ENCODE measurements at places on chromosomes 6 and 20.
A peak's percentile ranks its signal among the peaks of the same experiment; 100 is the strongest.

- DNase-seq, result no peak
Measured at GRCh38 chr6:37260040-37260439, 2.1 kb upstream of the TMEM217 start.

- no peak for DNase-seq
Measured at GRCh38 chr20:23125159-23125558, 39.0 kb upstream of the CD93 start.

- DNase-seq, result peak; percentile 26
Measured at GRCh38 chr6:52815167-52816092, 11.8 kb upstream of the GSTA1 start.

- peak; percentile 60 for DNase-seq
Measured at GRCh38 chr6:42021847-42022754, 28.2 kb upstream of the TAF8 start.

GRCh38 chr6:72649032-72649984 lies 27.4 kb downstream of the KCNQ5 start:
- DNase-seq, result no peak

DNA sequence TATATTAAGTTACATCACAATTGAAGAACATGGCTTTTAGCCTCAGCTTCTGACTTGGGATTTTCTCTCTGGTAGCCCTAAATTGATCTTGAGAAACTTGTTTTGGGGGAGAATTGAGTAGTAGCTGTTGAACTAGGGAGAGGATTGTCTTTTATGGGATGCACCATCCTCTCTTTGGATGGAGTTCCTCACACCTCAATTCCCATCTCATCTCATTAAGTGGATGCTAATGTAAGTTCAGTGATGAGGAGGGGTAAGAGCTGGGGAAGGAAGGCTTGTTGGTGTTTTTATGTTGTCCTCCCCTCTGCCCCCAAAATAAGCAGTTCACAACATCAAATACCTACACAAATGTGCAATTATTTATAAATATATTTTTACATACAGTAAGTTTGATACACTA lies 4.0 kb downstream of the GJA1 start:
- no peak for DNase-seq

- no peak for DNase-seq
Measured at GRCh38 chr6:39128106-39128505, 13.1 kb upstream of the SAYSD1 start.

GRCh38 chr6:33772082-33772830 lies 16.7 kb downstream of the LEMD2 start:
- no peak for DNase-seq

GRCh38 chr6:139904568-139904967 lies 530.1 kb upstream of the CITED2 start:
- DNase-seq, result no peak

GRCh38 chr6:46378882-46379416 lies 112.3 kb downstream of the RCAN2 start:
- DNase-seq, result no peak

GRCh38 chr6:105983763-105984162 lies 102.4 kb upstream of the PRDM1 start:
- DNase-seq, result no peak

DNA sequence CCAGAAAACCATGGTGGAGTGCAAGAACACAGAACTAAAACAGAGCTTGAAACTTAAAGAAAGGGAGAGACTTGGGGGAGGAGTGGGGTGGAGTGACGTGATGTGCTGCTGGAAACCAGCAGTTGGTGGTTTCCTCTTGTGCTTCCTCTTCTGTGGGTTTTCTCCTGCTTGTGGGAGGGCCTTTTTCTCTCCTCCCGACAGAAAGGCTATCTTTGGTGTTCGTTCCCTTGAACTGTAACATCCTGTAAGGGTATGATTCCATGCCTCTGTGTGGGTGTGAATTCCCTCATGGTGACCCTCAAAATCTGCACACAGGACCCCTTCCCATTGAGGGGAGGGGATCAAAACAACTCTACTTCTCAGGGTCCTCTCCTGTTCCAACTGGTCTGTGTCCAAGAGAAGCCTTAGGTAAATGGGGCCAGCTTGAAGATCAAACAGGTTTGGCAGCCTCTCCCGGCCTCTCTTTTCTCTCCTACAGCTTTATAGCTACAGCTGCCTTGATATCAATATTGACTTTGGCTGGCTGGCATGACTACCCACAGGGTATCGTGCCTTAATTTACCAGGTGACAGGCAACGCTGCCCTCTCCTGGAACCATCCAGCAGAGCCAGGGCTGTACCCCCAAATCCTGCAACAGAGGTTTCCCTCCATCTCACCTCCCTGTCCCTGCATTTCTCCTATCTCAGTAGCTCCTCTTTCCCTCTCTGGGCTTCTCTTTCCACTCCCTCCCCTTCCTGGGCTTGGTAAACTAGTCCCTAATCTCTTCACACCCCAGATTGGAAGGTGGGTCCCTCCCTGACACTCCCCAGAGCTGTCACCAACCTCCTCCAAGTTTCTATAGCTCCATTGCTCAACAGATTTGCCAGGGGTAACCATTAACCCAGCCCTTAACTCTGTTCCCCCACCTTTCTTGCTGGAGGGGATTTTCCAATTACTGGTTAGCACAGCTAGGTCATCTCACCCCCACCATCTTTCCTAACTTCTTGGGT lies 1.5 kb upstream of the MSH5 start:
- DNase-seq, result peak; percentile 77

- no peak for DNase-seq
Measured at GRCh38 chr6:107741191-107741680, 82.9 kb downstream of the SCML4 start.

DNA sequence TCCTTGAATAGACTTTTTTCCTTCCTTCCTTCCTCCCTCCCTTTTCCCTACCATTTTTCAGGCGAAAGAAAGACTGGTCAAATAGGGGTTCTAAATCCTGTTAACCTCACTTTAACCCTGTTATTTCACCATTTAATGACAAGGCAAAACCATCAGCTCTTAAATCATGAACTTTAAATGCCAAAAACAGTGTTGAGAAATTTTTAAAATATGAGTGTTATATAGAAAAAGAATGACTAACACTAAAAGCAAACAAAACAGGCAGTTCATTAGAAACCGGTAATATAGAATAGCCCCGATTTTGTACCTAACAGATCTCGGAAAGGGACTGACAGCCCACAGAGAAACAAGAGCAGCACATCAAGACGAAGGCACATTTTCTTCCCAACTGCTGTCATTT lies 57.4 kb upstream of the CEP85L start:
- no peak for DNase-seq

DNA sequence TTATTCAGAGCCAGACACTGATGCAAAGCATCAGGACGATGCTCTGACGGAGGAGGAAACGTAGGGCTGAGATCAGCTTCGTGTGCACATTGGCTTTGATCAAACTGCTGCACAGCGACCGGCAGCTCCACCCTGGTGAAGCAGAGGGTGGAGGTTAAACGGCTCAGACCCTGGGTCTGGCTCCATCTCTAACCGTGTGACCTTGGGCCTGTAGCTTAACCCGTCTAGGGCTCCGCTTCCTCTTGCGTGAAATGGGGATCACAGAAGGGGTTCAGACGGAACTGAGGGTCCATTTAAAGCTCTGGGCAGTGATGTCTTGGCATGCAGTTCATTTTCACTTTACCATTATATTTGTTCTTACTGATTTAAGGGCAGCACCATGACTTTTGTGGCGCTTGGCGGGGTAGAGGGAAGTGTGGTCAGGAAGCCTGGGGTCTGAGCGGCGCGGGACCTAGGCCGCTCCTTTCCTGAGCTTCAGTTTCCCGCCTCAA lies 644 bp downstream of the RBL1 start:
- DNase-seq, result peak; percentile 55

GRCh38 chr6:154314084-154314483 lies 42.5 kb downstream of the IPCEF1 start:
- no peak for DNase-seq

- peak; percentile 15 for DNase-seq
Measured at GRCh38 chr6:36839749-36840431, 646 bp upstream of the CPNE5 start.

DNA sequence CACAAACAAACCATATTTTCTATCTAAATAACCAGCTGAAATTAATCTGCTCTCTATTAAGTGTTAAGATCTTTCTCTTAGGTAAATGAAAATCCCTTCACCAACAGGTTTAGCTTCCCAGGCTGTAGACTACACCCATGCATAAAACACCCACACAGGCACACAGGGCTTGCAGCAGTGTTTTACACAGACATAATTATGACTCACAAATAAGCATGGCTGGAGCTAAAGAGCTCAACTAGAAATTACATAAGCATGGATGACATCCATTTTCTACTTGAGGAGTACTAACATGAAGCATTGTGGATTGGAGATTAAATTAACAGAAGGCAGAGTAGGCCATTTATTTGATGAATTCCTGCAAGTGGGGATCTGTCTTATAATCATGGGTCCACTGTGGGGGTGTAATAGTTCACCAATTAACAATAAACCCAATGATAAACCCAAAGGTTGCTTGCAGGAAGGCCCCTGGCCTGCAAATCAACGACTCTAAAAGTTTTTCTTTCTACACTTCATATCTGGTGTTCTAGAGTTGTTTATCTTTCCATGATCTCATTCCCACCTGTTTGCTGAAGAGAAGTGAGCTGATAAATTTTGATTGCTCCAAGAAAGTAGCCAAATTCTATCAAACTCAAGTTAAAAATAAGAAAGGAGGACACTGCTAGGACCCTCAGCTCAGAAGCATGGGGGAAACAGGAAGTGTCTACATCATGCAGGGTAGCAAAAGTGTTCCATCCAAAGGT lies 33.8 kb upstream of the E2F3 start:
- no peak for DNase-seq

DNA sequence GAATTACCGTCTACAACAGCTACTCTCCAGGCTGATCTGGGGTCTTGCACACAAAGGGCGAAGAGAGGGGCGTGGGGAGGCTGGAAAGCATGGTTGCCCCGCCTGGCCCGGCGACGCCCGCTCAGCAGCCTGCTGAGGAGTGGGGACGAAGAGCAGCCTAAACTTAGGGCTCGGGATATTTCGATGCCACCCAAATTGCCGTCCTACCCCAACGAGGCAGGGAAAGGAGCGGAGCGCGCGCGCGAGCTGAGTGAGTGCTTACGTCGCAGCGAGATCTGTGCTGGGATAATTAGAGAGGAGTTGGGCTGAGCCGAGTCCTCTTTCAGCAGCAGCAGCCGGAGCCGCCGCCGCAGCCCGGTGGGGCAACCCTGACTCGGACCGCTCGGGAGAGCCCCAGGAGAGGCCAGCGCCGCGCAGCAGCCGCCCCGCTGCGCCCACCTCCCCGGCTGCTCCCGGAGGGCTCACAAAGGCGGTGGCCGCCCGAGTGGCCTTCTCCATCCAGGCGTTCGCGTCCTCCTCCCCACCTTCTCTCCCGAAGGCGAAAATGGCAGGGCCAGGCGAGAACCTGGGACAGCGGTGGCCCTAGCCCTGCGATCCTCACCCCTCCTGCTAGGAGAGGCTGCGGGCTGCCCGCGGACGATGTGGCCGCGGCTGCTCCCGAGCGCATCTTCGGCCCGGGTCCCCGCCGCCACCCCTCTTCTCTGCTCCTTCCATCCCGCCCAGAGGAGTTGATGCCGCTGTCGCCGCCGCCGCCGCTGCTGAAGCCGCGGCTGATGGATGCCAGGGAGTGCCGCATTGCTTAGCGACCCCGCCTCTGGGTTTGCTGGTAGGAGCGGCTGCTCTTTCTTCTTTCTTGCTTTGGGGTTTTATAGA lies at the start of gene CLVS2:
Gene CLVS2 (plus strand): TSS at position 315 of the 873 bp plus-strand sequence. CDS start 1,543 bp downstream, outside the sequence.
- DNase-seq, result no peak

DNA sequence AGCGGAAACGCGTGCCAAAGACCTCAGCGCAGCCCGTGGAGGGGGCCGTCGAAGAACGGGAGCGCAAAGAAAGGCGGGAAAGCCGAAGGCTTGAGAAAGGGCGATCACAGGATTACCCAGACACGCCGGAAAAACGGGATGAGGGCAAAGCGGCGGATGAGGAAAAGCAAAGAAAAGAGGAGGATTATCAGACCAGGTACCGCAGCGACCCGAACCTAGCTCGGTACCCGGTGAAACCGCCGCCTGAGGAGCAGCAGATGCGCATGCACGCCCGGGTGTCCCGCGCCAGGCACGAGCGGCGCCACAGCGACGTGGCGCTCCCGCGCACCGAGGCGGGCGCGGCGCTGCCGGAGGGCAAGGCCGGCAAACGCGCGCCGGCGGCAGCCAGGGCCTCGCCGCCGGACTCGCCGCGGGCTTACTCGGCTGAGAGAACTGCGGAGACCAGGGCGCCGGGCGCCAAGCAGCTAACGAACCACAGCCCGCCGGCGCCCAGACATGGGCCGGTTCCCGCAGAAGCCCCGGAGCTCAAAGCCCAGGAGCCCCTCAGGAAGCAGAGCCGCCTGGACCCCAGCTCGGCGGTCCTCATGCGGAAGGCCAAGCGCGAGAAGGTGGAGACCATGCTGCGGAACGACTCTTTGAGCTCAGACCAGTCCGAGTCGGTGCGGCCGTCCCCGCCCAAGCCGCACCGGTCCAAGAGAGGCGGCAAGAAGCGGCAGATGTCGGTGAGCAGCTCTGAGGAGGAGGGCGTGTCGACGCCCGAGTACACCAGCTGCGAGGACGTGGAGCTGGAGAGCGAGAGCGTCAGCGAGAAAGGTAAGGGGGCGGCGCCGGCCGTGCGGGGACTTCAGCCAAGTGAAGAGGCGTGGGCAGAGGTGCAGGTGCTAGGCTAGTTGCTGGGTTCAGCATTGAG lies 296.2 kb downstream of the RIMS1 start:
- no peak for DNase-seq

DNA sequence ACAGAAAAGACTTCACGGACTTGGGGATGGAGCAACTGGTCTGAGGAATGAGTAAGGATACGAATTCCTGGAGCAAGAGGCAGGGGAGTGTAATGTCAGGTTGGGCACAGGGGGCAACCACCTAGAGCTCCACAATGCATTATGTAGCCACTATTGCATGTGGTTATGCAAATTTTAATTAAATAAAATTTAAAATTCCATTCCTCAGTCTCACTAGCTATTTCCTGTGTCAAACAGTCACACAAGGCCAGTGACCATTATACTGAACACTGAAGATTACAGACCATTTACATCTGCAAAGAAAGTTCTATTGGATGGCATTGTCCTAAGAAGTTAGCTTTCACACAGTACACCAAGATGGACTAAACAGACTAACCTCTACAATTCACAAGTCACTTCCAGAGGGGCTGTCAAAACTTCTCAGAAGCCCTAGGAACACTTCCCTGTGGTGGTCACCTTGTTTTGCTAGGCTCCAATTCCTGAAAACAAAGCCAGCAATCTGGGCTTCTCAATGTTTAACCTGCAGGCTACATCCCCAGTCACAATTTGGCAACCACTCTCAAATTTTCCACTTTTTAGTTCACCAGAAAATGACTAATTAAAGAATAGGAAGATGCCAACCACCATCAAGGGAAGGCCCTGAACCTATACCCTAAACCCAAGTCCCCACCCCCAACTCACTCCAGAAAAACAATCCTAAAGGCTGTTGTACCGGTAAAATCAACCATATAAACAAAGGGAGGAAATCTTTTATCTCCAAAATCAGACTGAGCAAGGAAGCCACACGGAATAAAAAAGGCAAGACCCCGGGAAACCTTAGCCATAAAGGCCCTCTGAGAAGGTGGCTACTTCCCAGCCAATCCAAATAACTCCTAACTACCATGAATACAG lies 34.2 kb upstream of the C20orf203 start:
- no peak for DNase-seq
